ENCODE measurements at places on chromosomes 6 and 20.

DNA sequence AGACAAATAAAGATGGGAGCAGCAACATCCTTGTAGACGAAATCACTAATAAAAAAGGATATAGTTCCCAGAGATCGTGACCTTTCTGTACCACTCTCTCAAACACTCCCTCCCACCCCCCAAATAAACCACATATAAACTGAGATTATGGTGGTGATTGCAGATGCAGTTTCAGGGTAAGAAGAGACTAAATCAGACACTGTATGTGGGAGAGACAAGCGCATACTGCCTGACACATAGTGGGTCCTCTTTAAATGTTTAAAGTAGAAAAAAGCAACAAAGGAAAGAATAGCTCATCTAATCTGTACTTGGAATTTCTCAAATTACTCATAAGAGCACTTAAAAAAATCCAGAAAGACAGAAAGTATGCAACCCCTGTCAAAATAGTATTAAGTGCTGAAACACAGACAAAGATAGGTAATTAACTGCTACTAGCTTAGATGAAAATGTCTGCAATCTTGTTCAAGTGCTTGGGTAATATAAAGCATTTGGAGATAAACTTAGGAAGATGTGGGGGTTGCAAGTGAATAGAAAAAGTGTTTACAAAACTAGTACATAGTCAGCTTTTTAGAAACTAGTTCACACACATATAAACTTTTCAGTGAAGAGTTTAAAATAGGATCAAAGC lies 151.6 kb downstream of the BACH2 start:
- no peak for DNase-seq

- DNase-seq, result no peak
These were observed 698.4 kb downstream of the TENT5A start for GRCh38 chr6:81054036-81054435.

DNA sequence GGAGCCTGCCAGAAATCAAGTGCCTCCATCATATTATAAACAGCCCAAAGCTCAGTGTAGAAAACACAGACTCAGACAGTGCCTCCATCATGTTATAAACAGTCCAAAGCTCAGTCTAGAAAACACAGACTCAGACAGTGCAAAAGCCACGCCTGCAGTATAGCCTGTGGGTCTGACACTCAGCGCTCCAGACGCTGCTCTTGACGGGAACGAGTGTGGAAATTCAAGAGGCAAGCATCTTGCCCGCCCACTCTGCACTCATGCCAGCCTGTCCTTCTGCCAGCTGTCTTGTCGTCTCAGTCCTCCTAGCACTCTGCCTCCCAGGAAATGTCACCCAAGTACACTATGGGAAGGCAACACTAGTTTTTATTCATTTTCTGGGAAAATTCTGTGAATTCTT lies 274.2 kb upstream of the CDH4 start:
- DNase-seq, result no peak

DNA sequence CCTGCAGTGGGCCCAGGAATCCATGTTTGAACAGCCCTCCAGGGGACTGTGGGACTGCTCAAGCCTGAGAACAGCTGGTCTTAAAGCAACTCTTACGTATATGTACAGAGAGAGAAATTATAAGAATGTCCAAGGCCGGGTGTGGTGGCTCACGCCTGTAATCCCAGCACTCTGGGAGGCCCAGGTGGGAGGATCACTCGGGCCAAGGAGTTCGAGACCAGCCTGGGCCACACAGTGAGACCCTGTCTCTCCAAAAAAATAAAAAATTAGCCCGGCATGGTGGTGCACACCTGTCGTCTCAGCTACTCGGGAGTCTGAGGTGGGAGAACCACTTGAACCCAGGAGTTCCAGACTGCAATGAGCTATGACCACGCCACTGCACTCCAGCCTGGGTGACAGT lies 134.0 kb downstream of the DTNBP1 start:
- no peak for DNase-seq

GRCh38 chr20:37995856-37996605 lies 37.2 kb downstream of the TTI1 start:
- no peak for DNase-seq

- no peak for DNase-seq
These were observed 167.9 kb downstream of the ZDHHC14 start for GRCh38 chr6:157548635-157549467.

- no peak for DNase-seq
These were observed 109.2 kb upstream of the PTPN1 start for GRCh38 chr20:50400705-50401586.

- no peak for DNase-seq
These were observed 1336.7 kb upstream of the CITED2 start for GRCh38 chr6:140711019-140711613.

- DNase-seq, result no peak
These were observed 270.8 kb downstream of the PREX1 start for GRCh38 chr20:48556956-48557355.

DNA sequence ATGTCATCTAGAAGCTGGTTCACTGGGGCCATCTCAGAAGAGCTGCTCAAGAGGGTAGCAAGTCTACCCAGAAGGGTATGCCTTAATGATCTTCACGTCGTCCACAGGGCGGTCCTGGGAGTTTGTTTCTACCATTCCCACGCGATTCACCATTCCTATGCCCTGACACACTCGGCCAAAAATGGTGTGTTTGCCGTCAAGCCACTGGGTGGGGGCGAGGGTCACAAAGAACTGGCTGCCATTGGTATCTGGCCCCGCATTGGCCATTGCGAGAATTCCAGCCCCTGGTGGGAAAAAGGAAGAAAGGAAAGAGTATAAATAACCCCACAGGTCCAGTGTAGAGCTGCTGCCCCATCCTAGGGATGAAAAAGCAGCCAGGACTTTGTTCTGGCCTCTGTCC lies 16.5 kb upstream of the CPNE5 start:
- DNase-seq, result no peak
